PC-9 (cell line): ENCODE measurements at places on chromosomes 2 and 18. TPM values are rescaled to one million over a fixed set of nuclear protein-coding genes. Genes with fewer than 3 reads are reported as not detected.

The CNDP1 gene
- total RNA-seq: not detected in 2 replicates

DNA sequence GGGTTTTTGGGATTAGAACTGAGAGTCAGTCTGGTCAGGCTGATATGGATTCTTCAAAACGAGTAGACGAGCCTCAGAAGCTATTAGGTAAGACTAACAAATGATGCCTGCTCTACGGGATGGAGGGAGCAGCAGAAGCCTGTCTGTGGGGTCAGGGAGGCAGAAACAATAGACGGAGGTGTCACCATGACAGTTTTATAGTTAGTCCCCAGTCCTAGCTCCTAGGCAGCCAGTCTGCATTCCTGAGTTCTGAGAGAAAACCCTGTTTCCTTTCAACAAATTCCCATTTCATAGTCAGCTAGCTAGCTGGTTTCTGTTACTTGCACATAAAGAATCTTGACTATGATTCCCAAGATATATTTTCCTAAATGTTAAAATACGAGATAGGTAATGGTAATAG is 542.1 kb downstream of the PID1 start:
- H3K4me1 ChIP-seq: no peaks in the 10 kb centered on the region
- H3K27me3 ChIP-seq: no peaks in the 10 kb centered on the region
- no peak for DNase-seq
- no peaks in the 10 kb centered on the region for H3K36me3 ChIP-seq

GRCh38 chr2:218221000-218221399 is 4.0 kb downstream of the ARPC2 start:
- H3K36me3 ChIP-seq: peaks cover 23% of the 10 kb centered on the region; the same call in 1 of the 2 replicates
- H3K4me1 ChIP-seq: peaks cover 28% of the 10 kb centered on the region
- H3K27ac ChIP-seq: no peak overlapping the region
- DNase-seq: no peak

DNA sequence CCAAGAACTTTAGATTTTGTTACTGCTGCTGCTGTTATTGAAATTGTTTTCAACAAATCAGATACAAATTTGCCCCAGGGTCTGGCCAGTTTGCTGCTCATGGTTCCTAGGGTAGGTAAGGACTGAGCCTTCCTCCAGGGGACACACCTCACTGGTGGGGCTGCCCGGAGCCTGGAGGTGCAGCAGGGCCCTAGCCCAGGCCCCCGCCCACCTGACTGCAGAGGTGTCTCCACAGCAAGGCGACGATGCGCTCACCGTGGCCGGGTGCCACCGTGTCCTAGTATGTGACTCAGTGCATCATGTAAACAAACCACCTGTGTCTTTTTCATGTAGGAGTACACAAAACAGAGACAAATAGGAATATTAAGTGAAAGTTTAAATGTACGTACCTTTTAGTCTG is 153.5 kb upstream of the TPO start:
- H3K27ac ChIP-seq: no peak overlapping the region
- H3K4me3 ChIP-seq: no peak overlapping the region
- no peak for DNase-seq
- no peaks in the 10 kb centered on the region for H3K4me1 ChIP-seq

DNA sequence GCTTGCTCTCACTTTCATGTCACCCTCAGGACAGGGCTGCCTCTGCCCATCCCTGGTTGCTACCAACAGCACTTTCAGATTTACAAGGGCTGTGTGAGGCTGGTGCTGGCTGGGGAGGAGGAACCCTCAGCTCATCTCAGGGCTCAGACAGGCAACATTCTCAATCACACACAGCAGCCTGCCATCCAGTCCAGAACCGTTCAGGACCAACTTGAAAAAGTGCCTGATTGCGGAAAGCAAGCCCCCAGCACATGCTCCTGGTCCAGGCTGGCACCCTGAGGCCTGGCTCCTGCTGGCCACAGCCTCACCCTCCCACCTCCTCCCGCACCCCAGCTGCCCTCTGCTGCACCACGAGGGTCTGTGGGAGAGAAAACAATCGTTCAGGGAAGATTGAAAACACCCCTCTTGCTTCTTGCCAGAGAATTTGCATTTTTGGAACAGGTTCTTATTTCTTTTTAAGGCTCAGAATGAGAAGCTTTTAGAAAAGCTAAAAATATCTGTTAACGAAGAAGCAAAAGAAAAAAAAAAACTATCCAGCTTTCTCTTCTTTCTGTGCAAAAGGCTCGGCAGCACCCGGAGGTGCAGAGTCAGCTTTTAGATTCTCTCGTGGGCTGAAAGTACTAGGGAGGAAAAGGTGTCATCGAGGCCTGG is 403.8 kb upstream of the ID2 start:
- H3K4me1 ChIP-seq: no peaks in the 10 kb centered on the region
- DNase-seq: no peak
- H3K27ac ChIP-seq: no peak overlapping the region
- H3K4me3 ChIP-seq: no peak overlapping the region
- H3K27me3 ChIP-seq: peaks cover 75% of the 10 kb centered on the region

GRCh38 chr2:45808294-45808800 is 156.9 kb downstream of the PRKCE start:
- no peak for DNase-seq
- no peak overlapping the region for H3K4me3 ChIP-seq
- no peaks in the 10 kb centered on the region for H3K36me3 ChIP-seq
- no peak overlapping the region for H3K27ac ChIP-seq
